ENCODE measurements at places on chromosomes 5 and 9.
A peak's percentile ranks its signal among the peaks of the same experiment; 100 is the strongest.

GRCh38 chr5:139088024-139088423 is 110.1 kb downstream of the SIL1 start:
- no peak for DNase-seq

GRCh38 chr9:121689461-121690157 is 38.2 kb downstream of the DAB2IP start:
- DNase-seq, result no peak

GRCh38 chr5:78519198-78519941 is 129.2 kb downstream of the LHFPL2 start:
- DNase-seq, result no peak

GRCh38 chr9:581673-582497 is 259.6 kb upstream of the DMRT1 start:
- no peak for DNase-seq

DNA sequence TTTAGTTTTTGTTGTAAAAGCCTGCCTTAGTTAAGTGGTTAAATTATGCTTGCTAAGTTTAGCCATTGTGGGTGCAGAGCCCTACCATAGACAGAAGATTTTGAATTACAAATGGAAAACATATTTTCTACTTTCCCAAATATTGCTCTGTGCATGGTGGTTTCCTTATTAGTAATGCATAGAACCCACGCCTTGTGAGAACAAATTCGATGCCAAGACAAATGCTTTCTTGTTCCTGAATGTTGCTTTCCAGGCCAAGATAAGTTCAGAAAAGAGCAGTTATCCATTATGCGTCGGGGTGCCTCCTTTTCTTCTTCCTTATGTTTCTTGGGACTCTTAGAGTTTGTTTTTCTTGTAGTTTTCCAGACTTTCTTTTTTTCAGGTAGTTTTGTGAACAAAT is 31.0 kb upstream of the GARNL3 start:
- DNase-seq, result no peak

DNA sequence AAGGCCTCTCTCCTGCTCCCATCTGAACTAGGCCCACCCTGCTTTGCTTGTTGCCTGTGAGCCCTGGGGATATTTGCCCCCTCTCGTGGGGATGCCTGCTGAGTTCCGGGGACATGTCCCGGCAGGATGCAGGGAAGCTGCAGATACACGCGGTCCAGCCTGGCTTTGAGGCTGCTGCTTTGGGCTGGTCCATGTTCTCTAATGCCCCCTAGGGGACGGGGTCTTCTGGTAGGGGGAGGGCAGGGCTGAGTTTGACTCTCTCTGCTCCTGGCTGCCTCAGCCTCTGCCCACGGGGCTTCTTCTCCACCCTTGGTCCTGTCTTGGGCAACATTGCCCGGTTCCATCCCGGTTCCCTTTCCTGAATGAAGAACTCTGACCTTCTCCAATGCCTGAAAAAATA is 84.9 kb upstream of the ASS1 start:
- no peak for DNase-seq

GRCh38 chr9:127107171-127107928 is 15.1 kb downstream of the ANGPTL2 start:
- peak; percentile 32 for DNase-seq

GRCh38 chr9:1170918-1171317 is 120.8 kb downstream of the DMRT2 start:
- no peak for DNase-seq

DNA sequence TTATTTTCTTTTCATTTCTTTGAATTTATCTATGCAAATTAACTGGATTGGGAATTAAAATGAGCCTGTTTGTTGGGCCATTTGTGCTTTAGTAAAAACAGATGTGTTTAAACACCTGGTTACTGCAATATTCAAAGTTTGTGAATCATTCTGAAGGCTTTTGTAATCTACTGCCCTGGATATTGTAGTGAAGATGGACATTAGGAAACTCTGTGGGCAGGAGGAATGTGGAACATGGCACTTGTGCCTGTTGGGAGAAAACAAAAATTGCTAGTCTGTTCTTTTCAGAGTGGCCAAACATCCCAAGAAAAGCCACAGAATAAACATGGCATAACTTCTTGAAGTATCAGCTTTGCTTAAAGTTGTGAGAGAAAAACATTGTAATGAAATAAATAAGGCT is 40.8 kb downstream of the CHSY3 start:
- no peak for DNase-seq

- no peak for DNase-seq
Observed at GRCh38 chr9:127847833-127848755, 6.4 kb downstream of the ENG start.

DNA sequence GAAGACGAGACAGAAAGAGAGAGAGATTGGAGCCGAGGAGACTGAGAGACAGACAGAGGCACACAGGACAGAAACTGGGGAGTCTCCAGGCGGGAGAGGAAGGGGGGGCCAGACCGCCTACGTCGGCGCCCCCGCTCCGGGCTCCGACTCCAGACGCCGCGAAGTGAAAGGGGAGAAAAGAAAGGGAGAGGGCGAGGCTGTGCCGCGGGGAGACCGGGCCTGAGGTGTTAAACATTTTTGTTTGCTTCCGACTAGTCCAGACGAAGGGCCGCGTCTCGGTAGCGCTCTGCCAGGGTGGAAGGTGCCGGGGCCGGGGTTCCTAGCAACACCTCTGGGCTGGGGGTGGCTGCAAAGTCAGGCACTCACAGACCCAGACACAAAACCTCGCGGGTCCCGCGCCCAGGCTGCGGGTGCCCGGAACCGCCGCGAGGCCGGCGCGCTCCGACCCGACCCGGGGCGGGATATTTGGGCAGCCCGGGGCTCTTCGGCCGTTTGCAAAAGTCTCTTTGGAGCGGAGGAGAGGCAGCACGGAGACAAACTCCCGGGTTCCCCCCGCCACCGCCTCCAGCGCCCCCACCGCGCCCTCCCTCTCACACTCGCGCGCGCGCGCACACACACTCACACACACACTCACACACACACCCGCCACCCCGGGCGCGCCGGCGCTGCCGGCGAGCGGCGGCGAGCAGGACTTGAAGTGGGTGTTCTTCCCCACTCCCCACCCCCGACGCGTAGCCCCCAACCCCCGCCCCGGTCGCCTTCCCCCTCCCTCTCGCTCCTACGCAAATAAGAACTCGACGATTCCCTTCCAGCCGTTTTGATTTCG is 626 bp upstream of the FST start:
- no peak for DNase-seq

GRCh38 chr9:117046666-117047327 is 359.7 kb downstream of the TRIM32 start:
- no peak for DNase-seq

DNA sequence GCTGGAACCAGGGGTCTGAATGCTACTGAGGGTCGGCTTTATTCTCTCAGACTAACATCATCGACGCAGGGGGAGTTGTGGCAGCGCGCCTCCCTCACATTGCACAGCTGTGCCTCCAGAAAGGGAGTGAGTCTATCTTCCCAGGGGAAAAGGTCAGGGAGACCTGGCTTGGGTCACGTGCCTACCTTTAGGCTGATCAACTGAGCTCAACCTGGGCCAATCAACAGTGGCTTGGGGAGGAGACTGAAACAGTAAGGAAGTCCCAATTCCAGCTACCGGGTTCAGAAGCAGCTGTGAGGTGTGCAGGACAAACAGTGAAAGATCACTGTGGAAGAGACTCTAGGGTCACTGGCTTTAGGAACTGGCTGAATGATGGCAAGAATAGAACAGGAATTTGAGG is 14.3 kb downstream of the SNX30 start:
- no peak for DNase-seq

- DNase-seq, result no peak
Observed at GRCh38 chr9:95726756-95727155, 148.7 kb upstream of the ERCC6L2 start.

DNA sequence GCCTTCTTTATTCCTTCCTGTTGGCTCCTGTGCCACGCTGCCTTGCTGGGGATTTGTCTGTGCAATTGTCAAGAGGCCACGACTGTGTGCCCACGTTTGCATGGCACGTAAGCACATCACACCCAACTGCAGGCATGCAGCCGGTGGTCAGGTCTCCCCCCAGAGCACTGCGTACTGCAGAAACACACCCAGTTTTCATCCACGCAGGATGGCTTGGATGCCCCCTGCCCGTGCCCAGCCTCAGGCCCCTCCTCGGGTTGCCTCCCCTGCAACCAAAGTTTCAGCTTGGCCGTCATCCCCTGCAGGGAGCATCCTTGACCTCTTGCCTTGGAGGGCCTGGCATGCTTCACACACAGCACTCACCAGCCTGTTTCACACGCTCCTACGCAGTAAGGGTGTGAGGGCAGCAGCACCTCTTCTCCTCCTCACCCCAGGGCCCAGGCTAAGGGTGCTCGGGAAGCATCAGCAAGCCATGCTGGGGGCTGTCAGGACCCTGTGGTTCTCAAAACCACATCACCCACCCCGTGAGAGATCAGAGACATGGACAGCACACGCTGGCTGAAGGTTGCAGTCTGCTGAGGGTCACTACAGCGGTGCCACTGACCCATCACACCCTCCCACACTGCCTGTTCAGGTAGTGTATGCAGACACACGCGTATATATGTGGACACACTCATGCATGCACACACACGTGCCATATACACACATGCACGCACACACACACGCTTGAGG is 3.1 kb downstream of the MRPL36 start:
- DNase-seq, result no peak

- DNase-seq, result no peak
Observed at GRCh38 chr5:136053336-136054141, 24.8 kb downstream of the TGFBI start.

GRCh38 chr5:61599370-61600122 is 267.5 kb downstream of the ZSWIM6 start:
- DNase-seq, result no peak

GRCh38 chr9:94005272-94005901 is 50.2 kb upstream of the BARX1 start:
- no peak for DNase-seq

GRCh38 chr5:41793141-41793770 is 77.0 kb downstream of the OXCT1 start:
- no peak for DNase-seq

DNA sequence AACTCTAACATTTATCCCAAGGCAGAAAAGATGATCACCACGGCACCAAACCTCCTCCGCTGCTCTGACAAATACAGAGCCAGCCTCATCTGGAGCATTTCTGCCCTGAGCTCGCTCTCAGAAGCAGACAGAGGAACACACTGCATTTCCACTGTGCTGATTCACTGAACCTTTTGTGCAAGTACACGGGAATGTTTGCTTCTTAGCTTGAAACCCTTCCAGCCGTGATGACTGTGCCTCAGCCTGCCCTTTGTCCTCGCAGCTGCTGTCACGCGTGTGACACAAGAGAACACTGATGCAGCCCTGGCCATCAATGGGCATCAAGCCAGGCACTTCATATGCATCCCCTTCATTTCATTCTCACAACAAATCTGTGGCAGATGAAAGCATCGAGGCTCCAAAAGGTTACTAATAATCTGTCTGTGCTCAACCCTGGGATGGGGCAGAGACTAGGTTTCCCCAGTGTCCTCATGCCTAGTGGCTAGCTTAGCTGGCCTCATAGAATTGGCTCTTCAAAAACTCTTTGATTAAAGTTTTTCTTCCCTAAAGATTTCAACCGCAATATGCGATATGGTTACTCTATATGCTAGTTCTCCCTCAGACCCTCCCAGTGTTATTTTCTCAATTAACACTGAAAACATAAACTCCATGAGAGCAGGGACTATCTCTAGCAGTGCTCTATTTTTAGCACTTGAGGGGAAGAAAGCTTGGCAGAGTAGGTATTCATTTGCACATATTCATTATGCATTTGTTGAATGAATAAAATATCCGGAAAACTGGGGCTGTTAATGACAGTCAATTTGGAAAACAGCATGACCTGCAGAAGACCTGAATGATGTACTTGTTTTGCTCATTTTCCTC is 7.3 kb downstream of the CDC14B start:
- peak; percentile 79 for DNase-seq

DNA sequence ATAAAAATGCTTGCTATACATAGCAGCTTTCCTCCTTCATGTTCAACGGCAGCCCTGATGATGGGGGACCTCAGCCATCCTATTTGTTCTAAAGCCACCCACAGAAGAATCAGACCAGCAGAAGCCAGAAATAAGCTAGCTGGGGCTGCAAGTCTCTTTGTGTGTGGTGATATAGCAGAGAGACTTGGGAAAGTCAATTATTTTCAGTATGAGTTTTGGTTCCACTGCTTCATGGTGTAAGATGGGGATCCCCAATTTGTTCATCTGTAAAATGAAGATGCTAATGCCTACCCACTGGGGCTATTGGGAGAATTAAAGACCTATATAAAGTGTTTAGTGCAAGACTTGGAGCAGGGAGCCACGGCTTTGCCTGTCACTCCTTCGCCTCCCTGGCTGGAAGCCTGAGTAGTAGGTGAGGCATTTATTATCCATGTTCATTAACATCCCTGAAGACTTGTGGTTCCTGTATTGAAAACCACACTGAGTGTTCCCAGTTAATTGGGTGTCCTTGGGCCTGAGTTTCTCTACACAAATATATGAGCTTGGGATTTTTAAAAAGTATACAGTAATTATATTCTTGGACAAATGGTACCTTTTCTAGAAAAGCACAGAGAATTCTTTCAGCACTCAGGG is 210.1 kb upstream of the SLC24A2 start:
- no peak for DNase-seq

DNA sequence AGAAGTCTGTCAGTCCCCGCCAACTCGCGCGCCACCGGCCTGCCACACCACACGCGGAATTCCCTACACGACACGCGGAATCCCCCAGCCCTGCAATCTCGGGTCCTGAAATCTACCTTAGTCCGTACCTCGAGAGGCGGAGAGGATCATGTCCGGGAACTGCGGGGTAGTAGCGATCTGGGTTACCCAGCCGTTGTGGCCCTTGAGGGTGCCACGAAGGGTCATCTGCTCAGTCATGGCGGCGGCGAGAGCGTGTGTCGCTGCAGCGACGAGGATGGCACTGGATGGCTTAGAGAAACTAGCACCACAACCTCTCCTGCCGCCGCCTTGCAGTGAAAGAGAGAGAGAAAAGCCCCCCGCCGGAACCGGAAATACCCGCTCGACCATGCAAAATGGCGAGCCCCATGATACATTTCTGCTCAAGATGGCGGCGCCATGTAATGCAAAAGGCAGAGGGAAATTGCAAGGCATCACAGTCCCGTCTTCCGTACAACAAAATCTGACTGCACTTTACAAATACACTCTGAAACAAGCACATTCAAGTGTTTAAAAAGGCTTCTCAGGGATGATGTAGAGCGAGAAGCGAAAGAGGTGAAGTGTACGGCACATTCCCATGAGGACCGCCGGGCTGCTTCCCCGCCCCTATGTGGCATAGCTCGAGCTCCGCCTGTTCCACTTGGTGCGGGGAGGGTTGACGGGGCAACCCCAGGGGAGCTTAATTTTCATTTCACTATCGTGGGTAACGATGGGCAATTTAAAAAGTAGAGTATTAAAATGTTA is at the start of gene RACK1:
TSS of gene RACK1 (minus strand) at position 343 of the 780 bp plus-strand sequence. CDS start at position 237, 106 bp downstream.
- DNase-seq, result no peak

DNA sequence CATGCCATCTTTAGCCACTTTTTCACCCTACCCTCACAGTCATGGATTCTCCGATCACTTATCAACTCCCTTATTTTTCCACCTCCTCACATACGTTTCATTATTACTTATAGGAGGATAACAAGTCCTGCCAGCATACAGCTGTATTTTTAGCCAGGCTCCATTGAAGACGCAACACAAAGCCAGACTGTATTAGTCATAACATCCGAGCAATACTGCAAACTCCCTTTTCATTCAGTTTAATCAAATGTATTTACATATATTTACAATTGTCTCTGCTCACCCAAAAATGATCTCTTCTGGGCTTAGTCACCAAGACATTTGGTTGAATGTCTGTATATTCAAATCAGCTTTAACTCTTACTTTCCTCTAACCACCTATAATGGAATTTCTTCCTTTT is 126.4 kb upstream of the PRLR start:
- no peak for DNase-seq

- no peak for DNase-seq
Observed at GRCh38 chr9:86721843-86722705, 225.2 kb downstream of the GAS1 start.
